ENCODE measurements at places on chromosomes 3 and 15.

- no peak for DNase-seq
Observed at GRCh38 chr3:147903026-147903425, 493.9 kb downstream of the ZIC1 start.

GRCh38 chr15:74011610-74012009 is 17.1 kb downstream of the PML start:
- DNase-seq: no peak

DNA sequence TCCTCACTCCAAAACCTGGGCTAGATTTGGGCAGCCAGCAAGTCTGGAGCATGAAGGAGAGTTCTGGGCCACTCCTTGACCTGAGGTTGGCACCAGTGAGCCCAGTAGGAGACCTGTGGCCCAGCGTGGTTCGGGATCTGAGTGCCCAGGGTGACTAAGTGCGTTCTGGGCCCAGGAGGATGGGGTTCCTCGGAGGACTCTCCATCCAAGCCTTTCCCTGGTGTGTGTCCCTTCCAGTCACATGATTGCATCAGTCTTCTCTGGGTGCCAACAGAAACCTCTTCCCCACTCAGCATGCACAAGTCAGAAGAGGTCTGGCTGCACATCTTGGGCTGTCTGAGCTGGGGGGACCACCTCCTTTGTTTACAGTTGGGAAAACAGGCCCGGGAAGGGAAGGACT is 14.9 kb downstream of the TMEM43 start:
- DNase-seq: no peak

DNA sequence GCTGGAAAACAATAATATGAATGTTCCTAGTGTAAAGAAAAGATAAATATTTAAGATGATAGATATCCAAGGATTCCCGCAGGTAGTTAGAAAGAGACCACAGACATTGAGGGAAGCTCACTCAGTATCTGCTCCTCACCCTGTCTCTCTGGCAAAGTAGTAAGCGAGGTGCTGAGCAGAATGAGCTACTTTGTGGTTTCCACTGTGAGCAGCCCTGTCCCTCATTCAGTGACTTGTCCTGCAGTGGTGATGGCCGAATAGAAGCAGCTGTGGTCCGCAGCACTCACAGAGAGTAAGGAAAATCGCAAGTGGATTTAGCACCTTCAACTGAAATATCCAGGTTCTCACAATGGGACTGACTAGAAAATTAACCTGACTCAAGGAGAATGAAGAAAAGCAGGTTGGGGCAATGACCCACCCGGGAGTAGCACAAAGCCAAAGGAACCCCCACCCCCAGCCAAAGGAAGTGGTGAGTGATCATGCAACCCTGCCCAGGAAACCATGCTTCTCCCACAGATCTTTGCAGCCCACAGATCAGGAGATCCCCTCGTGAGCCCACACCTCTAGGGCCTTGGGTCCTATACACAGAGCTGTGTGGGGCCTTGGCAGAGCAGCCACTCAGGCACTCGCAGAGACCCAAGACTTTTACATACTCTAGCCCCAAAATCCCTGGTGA is 21.8 kb upstream of the SLC25A38 start:
- DNase-seq: no peak

DNA sequence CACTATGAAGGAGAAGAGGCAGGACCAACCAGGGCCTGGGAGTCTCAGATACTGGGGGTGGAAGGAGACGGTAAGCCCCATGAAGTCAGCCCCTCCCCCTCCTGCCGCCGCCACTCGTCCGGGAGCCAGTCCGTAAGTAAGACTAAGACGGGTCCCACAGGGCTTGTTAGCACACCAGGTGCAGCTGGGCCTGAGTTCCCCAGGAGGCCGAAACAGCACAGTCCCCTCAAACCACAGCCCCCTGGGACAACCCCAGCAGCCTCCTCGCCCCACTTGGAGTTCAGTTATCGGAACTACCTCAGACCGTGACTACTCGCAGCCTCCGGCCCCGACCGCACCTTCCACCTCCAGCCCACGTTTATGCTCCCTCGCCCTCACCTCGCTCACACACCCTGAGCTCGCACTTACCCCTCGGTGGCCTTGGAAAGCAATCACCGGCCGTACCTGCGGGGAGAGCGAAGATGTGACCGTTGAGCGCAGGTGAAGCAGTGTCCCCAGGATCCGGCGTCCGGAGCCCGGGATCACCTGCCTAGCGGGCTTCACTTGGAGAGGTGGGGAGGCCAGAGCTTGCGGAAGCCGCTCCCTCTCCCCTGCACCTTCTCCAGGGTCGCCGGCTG is 557 bp downstream of the ELL3 start:
- no peak for DNase-seq

DNA sequence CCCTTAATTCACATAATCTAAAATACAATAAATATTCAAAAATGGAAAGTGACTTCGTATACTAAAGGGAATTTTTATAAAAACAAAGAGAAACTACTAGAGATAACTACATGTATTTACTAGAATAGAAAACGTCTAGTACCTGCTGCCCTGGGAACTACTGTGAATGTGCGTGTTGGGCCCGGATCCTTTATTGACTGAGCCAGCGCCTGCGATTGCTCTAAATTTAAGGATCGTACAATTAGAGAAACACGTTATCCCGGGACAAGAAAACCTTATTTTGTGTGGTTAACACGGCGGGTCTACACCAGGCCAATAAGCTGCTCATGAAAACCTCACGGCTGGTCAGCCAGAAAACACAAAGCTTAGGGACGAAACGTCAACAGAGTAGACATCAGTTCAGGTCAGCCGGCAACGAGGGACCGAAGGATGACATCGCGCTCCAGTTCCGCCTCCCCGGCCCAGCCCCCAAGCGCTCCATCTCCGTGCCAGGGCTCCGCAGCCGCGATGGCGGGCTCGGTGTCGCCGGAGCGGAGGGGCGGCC is 555 bp downstream of the TM2D3 start:
- no peak for DNase-seq

GRCh38 chr15:53586799-53587198 is 172.7 kb downstream of the WDR72 start:
- peak; percentile 58 for DNase-seq

- no peak for DNase-seq
Observed at GRCh38 chr15:39040861-39041260, 476.2 kb upstream of the RASGRP1 start.

DNA sequence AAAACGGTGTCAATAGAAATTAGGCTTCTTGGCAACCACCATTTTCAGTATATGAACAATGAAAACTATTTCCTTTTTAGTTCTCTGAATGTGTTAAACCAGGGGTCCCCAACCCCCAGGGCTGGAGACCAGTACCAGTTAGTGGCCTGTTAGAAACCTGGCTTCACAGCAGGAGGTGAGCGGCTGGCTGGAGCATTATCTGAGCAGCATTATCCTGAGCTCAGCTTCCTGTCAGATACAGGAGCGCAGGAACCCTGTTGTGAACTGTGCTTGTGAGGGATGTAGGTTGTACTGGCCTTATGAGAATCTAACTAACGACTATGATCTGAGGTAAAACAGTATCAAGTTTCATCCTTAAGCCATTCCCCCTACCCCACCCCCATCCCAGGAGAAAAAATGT is 328.7 kb downstream of the ZBBX start:
- DNase-seq: peak; percentile 11

DNA sequence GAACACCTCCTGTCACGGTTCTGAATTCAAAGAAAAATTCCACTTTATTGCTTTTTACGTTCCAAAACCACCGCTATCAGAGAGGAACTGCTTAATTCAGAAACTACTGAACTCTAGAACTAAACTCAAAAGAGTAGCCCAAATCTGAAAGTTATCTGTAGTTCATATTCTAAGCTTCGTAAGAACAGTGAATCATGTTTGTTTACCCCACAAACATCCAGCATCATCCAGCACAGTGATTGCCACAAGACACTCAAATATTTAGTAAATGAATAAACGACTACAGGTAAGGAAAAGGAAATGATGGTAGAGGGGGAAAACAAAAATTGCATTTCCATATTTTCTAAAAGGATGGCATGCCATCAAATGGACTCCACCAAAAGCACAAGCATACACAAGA is 32.3 kb downstream of the VPS13C start:
- DNase-seq: no peak

DNA sequence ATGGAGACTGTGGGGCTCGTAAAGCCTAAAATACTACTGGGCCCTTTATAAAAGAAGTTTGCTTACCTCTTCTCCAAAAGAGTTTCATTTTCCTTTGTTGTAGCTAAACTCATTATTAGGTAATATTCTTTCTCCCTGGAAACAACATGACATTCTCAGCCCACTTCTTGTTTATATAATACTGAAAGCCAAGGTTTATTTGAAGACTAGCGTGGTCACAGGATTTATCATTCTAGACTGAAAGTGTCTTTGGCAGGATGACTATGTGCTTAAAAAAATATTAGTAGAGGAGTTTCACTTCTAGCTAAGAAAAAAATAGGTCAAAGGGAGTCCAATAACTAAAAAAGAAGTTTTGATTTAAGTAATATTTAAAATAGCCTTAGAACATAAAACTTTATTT is 1085.2 kb upstream of the CADM2 start:
- DNase-seq: no peak

GRCh38 chr15:51878446-51879386 is 49.3 kb downstream of the TMOD3 start:
- DNase-seq: no peak

DNA sequence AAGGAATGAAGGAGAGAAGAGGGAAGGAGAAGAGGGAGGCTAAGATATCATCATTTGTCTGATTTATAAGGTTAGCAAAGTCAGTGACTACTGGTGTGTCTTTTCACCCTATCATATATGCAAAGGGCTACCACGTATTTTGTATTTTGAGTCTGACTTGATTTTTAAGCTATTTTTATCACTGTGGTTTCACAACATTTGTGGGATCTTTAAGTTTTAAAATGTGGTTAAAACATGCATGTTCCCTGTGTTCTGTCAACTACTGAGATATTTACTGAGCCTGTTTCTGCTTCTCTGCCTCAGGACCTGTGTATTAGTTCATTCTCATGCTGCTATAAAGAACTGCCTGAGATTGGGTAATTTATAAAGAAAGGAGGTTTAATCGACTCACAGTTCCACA is 22.5 kb upstream of the SPTSSB start:
- DNase-seq: no peak

DNA sequence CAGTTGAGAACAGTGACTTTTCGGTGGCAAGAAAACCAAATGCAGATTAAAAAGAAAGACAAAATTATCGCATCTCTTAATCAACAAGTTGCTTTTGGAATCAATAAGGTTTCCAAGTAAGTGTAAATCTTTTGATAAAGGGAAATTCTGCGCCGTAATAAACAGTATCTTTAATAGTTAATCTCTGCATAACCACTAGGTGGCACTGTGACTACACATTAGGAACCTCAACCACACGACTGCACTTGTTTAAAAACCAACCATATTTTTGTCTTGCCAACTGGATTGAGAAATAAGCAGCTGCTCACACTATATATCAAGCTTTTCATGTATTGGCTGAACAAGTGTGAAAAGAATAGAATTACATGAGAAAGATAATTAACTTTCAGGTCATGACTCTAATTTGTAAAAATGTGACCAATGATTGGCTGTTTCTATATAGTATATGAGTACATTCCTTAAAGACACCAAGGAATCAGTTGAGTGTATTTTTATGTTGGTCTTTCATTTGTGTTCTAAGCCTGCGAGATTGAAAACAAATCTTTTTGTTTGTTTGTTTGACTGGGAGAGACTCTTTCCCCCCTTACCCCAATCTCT is 72.7 kb downstream of the DZIP3 start:
- peak; percentile 33 for DNase-seq

- DNase-seq: no peak
Observed at GRCh38 chr3:61618871-61619270, 57.5 kb downstream of the PTPRG start.

GRCh38 chr3:71456156-71456555 is 127.4 kb downstream of the FOXP1 start:
- no peak for DNase-seq

- no peak for DNase-seq
Observed at GRCh38 chr15:90104551-90104950, 2.3 kb upstream of the IDH2 start.

GRCh38 chr3:185332026-185332735 is 30.8 kb upstream of the MAP3K13 start:
- no peak for DNase-seq

GRCh38 chr3:15152184-15152583 is 53.2 kb upstream of the RBSN start:
- no peak for DNase-seq

DNA sequence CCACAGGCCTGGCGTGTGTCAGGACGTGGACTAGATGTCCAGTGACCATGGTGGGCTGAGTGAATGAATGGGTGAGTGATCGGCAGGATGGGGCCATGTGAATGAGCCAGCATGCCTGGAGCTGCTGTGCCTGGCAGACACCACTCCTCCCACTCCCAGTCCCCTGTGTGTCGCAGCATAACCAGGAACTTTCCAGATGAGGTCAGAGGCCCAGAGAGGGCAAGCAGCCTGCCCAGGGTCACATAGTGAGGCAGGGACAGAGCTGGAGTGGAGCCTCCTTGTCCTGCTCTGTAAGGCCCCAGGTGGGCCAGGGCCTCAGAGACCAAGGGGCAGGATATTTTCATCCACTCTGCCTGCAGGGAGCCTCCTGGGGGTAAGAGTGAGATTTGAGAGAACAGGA is 6.4 kb downstream of the IQSEC1 start:
- no peak for DNase-seq

- DNase-seq: no peak
Observed at GRCh38 chr3:23743141-23743784, 62.5 kb upstream of the UBE2E1 start.

- no peak for DNase-seq
Observed at GRCh38 chr3:55623786-55624185, 136.7 kb upstream of the WNT5A start.

DNA sequence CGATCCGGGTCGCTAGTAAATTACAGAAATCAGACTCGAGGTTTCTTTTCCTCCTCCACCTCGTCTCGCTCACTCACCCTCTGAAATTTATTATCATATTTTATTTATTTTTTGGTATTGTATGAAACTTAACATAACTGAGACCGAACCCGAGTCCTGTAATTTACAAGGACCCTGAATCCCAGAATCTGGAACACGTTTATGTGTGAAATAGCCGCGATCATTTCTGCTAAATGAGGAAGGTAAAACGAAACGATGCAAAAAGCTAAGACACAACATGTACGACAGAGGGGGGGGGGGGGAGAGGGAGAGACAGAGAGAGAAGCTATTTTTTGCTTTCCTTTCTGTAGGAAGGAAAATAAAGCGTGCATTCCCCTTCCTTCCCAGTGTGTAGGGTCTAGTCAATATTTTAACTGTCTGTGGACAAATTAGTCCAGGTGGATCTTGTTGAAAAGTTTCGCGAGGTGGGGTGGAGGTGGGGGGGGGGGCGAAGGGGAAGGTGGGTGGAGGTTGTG is 1.6 kb downstream of the BBX start:
- DNase-seq: no peak

GRCh38 chr3:121645054-121645453 is 15.6 kb downstream of the HCLS1 start:
- no peak for DNase-seq

DNA sequence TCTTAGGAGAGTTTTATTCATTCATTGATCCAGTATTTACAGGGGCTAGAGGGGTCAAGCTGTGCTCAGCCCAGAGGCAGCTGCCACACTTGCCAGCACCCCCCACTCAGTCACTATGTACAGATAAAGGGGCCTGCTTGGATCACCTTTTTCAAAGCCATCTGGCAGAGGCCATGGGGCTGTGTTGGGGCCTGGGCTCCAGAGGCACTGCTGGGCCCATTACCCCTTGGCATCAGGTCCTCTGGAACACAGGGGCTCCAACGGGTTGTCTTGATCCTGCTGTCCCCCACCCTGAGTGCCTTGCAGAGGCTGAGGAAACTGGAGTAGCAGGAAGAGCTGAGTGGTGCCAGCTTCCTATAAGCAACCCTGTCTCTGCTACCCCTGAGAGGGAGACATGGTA is 43.9 kb downstream of the SEMA3G start:
- DNase-seq: no peak

GRCh38 chr15:70815604-70816003 is 38.4 kb downstream of the LARP6 start:
- no peak for DNase-seq

All from NT2/D1 (cell line).